ENCODE measurements at places on chromosomes 4 and X. TPM values are rescaled to one million over a fixed set of nuclear protein-coding genes. Genes with fewer than 3 reads are reported as not detected.
A peak's percentile ranks its signal among the peaks of the same experiment; 100 is the strongest.

DNA sequence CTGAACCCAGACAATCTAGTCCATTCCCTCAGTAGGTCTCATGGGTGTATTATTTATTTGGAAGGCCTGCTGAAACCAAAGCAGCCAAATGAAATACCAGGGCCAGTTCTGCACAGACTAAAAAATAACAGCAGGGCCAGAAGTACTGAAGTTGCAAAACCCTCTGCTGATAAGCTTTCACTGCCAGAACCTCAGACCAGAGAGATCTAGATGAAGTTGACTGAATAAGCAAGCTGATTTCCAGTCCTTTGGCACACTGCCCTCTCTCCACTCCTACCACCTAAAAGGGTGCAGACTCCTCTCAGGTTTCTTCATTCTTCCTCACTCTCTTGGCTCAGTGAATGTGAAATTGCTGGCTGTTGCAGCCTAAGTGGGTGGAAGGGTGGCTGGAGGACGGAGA, 276.7 kb upstream of the KLF3 start:
- H3K4me3 ChIP-seq = no peak overlapping the region
- H3K27me3 ChIP-seq = no peaks in the 10 kb centered on the region
- peaks cover 40% of the 10 kb centered on the region for H3K4me1 ChIP-seq
- DNase-seq = no peak
- H3K36me3 ChIP-seq = peaks cover 11% of the 10 kb centered on the region

STAG2 gene
- total RNA-seq = 57.7 TPM

ADAMTS3 gene
- total RNA-seq = 10.7 TPM

ZNF630 gene
- 5.8 TPM for total RNA-seq

VEGFC gene
- total RNA-seq = 2.5 TPM

- H3K4me3 ChIP-seq = no peak overlapping the region
- H3K27me3 ChIP-seq = no peaks in the 10 kb centered on the region
- H3K4me1 ChIP-seq = no peaks in the 10 kb centered on the region
- no peaks in the 10 kb centered on the region for H3K36me3 ChIP-seq
- no peak for DNase-seq
- H3K27ac ChIP-seq = no peak overlapping the region
Measured at GRCh38 chrX:95953564-95953963, 731.1 kb upstream of the DIAPH2 start.

DNA sequence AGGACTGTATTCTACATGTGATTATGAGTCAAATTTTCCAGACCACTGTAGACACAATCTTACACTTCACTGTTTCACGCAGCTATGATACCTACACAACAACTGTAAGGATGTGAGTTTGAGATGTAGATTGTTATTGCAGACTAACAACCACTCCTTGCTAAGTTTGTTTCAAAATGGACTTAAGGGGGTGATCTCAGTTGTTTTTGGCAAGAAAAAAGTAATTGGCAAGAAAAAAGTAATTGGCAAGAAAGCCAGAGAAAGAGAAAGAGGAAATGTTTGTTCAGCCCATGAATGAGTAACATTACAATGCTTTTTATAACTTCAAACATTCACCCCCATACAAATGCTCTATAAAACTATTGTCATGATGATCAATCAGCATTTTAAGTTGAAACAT, 466.4 kb downstream of the DMD start:
- no peak overlapping the region for H3K27ac ChIP-seq
- H3K36me3 ChIP-seq = peaks cover 3% of the 10 kb centered on the region
- H3K27me3 ChIP-seq = no peaks in the 10 kb centered on the region
- H3K4me1 ChIP-seq = peaks cover 22% of the 10 kb centered on the region
- no peak for DNase-seq

- no peaks in the 10 kb centered on the region for H3K36me3 ChIP-seq
- peak overlapping the region; percentile 74 for H3K4me3 ChIP-seq
- H3K4me1 ChIP-seq = peaks cover 57% of the 10 kb centered on the region
Measured at GRCh38 chr4:174217273-174218126, 66.0 kb downstream of the FBXO8 start.

DNA sequence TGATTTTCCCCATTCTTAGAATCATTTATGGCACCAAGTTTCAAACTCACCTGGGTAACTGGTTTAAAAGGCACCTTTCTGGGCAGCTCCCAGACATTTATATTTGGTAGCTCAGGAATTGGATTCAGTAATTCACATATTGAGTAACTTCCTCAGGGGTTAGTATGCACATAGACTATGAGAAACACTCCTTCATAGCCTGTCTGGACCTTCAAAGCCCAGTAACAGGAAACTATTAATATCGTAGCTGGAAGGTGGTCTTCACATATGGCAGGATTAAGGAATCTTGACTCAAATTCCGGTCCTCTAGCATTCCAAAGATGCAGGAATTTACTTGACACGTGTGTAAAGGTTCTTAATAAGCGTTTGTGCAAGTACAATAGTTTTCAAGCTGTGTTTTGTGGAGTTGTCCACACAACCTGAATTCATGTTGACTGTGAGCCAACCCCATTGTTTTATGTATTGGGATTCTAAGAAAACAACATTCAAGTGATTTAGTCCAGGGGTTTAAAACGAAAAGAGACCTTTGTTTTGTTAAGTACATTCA, 78.4 kb downstream of the PLS3 start:
- H3K4me3 ChIP-seq = no peak overlapping the region
- no peak for DNase-seq
- H3K27me3 ChIP-seq = no peaks in the 10 kb centered on the region
- peak overlapping the region; percentile 67 for H3K27ac ChIP-seq
- peaks cover 20% of the 10 kb centered on the region for H3K4me1 ChIP-seq

FGF13 gene
- 1.1 TPM for total RNA-seq

RBM47 gene
- total RNA-seq = 37.8 TPM

LEF1 gene
- 76.8 TPM for total RNA-seq

DNA sequence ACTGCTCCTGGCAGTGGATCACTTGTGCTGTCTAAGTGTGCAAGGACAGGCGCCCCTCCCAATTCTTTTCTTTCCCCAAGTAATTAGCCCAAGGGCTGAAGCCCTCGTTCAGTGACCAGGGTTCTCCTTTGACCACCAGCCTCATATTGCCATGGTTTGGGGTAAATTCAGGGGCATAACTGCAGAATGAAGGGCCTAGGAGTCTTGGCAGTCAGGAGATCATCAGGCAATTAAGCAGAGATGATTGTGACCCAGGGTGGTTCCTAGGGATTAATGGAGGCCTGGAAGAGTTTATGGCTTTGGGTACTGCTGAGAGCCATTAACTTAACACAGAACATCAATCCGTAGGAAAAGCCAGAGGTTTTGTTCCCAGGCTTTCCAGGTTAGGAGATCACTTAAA, 170.7 kb downstream of the PTTG2 start:
- H3K4me3 ChIP-seq = no peak overlapping the region
- H3K27me3 ChIP-seq = no peaks in the 10 kb centered on the region
- peaks cover 28% of the 10 kb centered on the region for H3K36me3 ChIP-seq
- no peak for DNase-seq
- peaks cover 32% of the 10 kb centered on the region for H3K4me1 ChIP-seq

DNA sequence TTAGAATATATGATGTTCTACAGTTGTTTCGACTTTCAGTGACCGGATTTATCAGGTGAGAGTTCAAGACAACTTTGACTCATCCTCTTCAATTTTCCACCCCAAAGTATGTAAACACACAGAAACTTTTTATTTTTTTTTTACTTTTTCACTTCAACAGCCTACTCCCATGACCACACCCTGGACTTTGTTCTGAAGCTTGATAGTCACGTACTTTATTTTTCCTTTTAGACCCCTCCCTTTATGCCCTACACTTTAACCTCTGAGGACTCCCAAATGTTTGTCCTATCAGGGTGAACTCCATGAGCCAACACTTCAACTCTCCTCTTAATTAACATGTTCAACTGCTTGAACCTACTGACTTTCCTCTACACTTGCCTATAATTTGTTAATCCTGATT, 2.5 kb upstream of the DDX60 start:
- H3K4me3 ChIP-seq = no peak overlapping the region
- no peaks in the 10 kb centered on the region for H3K36me3 ChIP-seq
- no peak for DNase-seq
- H3K27me3 ChIP-seq = peaks cover 6% of the 10 kb centered on the region
- H3K27ac ChIP-seq = no peak overlapping the region

DNA sequence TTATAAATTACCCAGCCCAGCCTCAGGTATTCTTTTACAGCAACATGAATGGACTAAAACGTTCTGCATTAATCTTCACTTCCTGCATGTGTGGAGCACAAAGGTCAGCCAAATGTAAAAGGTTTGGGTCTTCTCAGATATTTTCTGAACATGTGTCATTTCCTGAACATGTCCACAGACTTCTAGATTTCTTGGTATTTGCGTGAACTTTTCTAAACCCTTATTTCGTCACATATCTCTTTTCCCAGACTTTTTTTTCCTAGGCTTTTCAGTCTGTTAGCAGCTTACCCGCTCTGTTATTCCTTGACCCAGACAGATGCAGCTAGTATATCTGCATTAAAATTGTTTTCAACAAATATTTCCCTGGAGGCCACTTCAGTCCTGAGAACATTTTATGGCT, 57.3 kb upstream of the USP51 start:
- H3K27me3 ChIP-seq = no peaks in the 10 kb centered on the region
- H3K27ac ChIP-seq = no peak overlapping the region
- H3K4me1 ChIP-seq = no peaks in the 10 kb centered on the region
- no peaks in the 10 kb centered on the region for H3K36me3 ChIP-seq
- no peak for DNase-seq
- no peak overlapping the region for H3K4me3 ChIP-seq

SFRP2 gene
- total RNA-seq = 27.1 TPM

DNA sequence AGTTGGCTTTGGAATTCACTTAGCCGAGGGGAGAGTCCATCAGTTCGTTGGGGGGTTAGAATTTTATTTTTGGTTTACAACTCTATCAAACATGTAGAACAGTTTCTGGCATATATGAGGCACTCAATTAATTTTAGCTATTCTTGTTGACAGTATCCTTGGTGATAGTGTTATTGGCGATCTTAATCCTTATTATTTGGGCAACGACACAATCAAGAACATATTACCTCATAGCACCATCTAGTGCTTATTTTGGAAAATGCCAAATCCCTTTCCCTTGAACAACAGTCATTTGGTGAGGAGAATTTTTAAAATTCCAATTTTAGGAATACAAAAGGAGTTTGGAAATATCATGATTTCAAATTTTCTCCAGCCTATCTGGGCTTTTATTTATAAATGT, 17.9 kb upstream of the PGRMC1 start:
- H3K4me1 ChIP-seq = peaks cover 13% of the 10 kb centered on the region
- no peak overlapping the region for H3K4me3 ChIP-seq
- no peaks in the 10 kb centered on the region for H3K27me3 ChIP-seq
- DNase-seq = no peak

DNA sequence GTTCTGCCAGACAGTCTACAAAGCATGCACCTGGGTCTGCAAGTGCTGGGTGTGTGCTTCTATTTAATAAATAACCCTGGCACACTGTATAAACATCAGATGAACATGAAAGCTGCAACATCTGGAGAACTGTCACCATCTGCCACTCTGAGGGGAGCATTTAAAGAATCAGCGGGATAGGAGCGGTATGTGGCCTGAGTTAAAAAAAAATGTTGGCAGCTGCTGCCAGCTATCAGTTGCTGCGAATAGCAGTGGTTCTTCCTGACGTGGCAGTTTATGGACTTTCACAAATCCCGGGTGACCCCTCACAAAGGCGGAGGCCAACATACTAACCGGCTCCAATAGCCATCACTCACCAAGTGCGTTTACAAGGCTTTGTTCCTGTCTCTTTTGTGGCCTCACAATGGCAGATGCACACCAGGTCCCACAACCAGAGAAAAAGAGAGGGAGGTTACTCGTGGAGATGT, 95.1 kb downstream of the RASL11B start:
- no peak overlapping the region for H3K4me3 ChIP-seq
- no peak for DNase-seq
- H3K27ac ChIP-seq = peak overlapping the region; percentile 72
- H3K4me1 ChIP-seq = peaks cover 60% of the 10 kb centered on the region
- no peaks in the 10 kb centered on the region for H3K27me3 ChIP-seq

AIFM1 gene
- 32.1 TPM for total RNA-seq

- H3K36me3 ChIP-seq = no peaks in the 10 kb centered on the region
- H3K4me1 ChIP-seq = peaks cover 8% of the 10 kb centered on the region
- no peak for DNase-seq
- no peak overlapping the region for H3K27ac ChIP-seq
- no peak overlapping the region for H3K4me3 ChIP-seq
Measured at GRCh38 chr4:112931001-112931400, 118.5 kb upstream of the ANK2 start.

GRCh38 chr4:108483650-108484049, 136.7 kb upstream of the RPL34 start:
- no peaks in the 10 kb centered on the region for H3K36me3 ChIP-seq
- no peak overlapping the region for H3K27ac ChIP-seq
- DNase-seq = no peak

- H3K4me3 ChIP-seq = no peak overlapping the region
- H3K4me1 ChIP-seq = no peaks in the 10 kb centered on the region
- no peaks in the 10 kb centered on the region for H3K27me3 ChIP-seq
- H3K27ac ChIP-seq = no peak overlapping the region
- peaks cover 57% of the 10 kb centered on the region for H3K36me3 ChIP-seq
Measured at GRCh38 chrX:131703646-131704045, 159.8 kb downstream of the OR13H1 start.

DNA sequence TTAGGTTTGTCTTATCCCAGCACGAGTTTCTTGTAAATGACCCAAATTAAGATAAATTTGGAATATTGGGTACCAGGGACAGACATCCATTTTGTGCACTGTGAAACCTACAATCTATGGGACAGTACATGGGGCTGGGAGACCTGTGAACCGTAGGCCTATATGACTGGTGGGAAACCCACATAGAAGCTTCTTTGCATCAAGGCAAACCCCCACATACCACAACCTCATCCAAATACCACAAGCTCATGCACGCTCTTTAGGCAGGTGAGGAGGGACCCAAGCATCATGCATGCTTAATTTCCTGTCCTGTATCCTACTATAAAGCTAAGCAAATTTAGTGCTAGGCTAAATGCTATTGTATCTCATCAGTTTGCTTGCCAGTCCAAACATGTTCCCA, 47.8 kb downstream of the NIPAL1 start:
- peaks cover 18% of the 10 kb centered on the region for H3K36me3 ChIP-seq
- no peak overlapping the region for H3K4me3 ChIP-seq
- H3K27me3 ChIP-seq = no peaks in the 10 kb centered on the region
- DNase-seq = no peak
- H3K4me1 ChIP-seq = peaks cover 5% of the 10 kb centered on the region

DNA sequence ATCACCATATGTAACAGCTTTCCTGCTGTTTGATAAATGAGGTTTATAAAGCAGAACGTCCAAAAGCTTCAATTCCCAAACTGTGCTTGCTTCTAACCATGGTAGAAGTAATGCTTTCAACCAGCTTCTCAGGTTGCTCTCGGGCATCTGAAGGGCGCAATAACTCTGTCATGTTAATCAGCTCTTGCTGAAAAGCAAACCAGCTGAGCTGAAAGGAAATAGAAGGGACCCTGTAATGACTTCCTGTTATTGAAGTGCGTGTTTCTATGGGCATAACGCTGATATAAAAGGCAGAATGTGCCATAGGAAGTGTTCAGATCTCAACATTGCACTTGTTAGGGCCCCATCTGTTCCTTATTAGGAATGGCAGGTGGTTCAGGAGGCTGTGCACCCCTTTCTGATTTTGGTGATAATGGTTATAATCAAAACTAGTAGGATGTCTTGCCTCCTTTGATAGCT, 21.2 kb downstream of the HERC3 start:
- DNase-seq = no peak
- no peaks in the 10 kb centered on the region for H3K27me3 ChIP-seq
- no peak overlapping the region for H3K4me3 ChIP-seq
- H3K36me3 ChIP-seq = peaks cover 15% of the 10 kb centered on the region
- H3K27ac ChIP-seq = no peak overlapping the region
- H3K4me1 ChIP-seq = peaks cover 12% of the 10 kb centered on the region
